A549 treated with DMSO at 1 μM for 4 hours (cell line): ENCODE measurements at places on chromosomes 7 and 10. TPM values are rescaled to one million over a fixed set of nuclear protein-coding genes. Genes with fewer than 3 reads are reported as not detected.

OR2A5 gene
- not detected in 5 replicates for total RNA-seq

ASIC3 gene
- total RNA-seq = 7.5 to 13.1 TPM (median 10.6 TPM) in 5 replicates

IGF2BP3 gene
- total RNA-seq = 20.7 to 26.6 TPM (median 25.1 TPM) in 5 replicates

SAMD9L gene
- total RNA-seq = 0.68 to 1.4 TPM (median 0.90 TPM) in 5 replicates

NOS3 gene
- total RNA-seq = 0.17 to 0.49 TPM (median 0.26 TPM) in 5 replicates
